ENCODE measurements at places on chromosomes 3 and 15.
A peak's percentile ranks its signal among the peaks of the same experiment; 100 is the strongest.

DNA sequence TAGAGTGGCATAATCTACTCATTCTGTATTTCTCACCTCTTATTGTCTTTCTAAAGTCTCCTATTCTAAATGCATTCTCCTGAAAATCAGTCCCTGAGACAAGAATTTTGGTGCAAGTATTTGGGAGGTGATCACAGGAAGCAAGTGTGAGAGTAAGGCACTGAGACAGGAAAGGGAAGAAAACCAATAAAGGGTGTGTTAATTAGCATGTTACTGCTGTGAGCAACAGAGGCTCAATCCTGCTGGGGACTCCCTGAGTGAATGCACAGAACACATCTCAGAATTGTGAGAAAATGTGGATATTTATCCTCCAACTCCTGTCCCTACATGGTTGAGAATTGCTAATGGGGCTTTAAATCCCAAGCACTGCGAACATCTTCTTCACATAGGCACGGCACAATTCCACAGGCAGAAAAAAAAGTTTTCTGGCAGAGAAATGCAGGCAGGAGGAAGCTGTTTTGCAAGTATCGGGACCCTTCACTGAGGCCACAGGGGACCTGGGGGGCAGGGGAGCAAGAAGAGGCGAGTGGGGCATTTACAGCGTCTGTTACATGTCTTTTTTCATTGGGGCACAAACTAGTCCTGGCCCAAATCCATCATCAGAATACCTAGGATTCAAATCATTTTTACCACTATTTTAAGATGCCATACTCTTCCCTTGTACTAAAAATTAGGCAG, 27.2 kb upstream of the STT3B start:
- no peak for DNase-seq

DNA sequence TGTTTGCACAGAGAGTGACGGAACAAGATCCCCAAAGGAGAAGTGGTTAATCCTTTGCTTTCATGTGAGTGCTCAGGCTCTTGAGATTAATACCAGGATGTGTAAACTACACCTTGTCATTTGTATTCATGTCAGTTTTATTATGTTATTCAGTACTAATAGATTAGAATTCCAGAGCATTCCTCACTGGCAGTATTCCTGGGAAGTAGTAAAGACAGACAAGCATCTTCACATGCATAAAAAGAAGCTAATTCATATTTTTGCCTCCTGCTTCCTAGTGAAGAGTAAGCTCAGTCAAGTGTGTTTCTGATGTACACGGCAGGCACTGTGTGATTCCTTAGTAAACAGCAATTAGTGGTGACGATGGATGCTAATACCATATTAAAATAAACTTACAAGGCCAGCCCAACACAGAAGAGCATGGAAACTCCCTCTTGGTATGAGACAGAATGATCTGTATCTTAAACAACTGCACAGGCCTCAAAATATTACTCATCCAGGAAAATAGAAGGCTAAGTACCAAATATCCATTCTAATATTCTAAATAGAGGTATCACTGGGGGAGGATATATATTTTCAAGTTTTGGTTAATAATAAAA, 336.8 kb upstream of the MCTP2 start:
- DNase-seq = no peak

- no peak for DNase-seq
Observed at GRCh38 chr3:187838016-187838540, 92.8 kb upstream of the BCL6 start.

DNA sequence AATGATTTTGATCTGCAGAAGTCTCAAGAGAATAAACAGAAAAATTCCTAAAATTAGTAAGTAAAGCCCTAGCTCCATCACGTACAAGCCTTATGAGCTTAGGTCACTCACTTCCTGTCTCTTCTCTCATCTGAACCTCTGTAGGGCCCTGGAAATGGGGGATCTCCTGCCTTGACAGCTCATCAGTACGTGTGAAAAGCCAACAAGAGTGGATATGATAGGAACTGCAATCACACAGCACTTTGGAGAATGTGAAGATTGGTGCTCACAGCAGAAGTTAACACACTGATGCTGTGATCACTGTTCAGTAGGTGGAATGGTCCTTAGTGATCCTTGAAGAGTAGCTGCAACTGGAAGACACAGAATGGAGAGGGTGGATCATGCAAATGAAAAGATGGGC, 27.8 kb upstream of the ALDH1L1 start:
- no peak for DNase-seq

- no peak for DNase-seq
Observed at GRCh38 chr3:50620420-50620819, 3.5 kb downstream of the MAPKAPK3 start.

DNA sequence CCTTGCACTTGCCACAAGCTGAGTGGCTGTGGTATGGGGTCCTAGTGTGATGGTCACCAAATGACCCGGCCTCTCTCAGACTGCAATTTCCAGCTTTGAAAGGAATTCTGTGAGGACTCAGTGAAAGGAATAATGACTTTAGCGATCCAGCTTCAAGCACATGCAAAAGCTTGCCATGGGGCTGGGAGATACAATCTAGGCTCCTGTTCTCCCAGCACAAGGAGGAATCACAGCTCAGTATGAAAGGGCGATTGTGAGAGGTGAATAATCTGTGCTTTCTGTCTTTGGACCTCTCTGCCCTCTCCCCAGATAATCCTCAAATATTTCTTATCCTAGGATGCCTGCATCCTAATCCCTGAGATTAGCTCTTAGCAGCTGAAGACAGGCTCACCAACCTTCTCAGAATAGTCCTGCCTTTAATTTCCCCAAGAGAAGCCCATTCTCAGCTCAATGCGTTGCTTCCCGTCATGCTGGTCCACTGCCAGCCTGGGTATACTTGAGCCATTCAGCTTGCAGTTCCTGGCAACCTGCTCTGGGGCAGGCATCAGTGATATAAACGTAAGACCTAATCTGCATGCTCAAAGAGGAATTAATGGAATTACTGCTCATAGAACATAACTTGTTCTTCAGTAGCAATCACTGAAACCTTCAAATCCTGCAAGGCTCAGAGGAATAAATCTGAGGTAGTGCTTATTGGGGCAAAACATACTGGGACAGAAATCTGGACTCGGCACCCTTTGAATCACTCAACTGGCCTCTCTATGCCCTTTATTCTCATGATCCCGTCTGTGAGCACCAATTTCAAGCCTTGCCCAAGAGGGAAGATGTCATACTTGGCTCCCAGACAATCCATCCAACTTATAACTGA, 15.1 kb downstream of the TLNRD1 start:
- no peak for DNase-seq

DNA sequence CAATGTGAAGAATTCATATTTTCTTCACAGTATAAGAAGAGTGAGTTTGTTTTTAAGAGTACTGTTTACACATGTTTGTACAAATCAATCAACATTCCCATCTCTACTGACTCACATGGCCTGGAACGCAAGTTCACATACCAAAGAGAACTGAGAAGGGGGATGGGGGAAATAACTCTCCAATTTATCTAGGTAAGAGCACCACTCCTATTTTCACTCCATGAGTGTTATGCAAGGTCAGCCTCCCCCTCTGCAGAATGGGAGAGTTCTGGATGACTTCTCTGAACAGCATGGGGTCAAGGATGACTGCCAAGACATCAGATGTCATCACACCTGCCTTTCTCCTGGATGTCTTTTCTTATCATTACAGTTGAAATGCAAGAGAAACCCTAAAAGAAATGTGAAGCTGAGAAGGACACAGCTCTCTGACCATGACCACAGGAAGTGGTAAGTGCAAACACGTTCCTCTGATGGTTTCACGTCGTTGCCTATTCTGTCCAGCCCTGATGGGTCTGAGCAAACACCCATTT, 95.2 kb downstream of the SEMA6D start:
- DNase-seq = no peak

GRCh38 chr3:3998140-3998922, 199.1 kb downstream of the LRRN1 start:
- peak; percentile 43 for DNase-seq

DNA sequence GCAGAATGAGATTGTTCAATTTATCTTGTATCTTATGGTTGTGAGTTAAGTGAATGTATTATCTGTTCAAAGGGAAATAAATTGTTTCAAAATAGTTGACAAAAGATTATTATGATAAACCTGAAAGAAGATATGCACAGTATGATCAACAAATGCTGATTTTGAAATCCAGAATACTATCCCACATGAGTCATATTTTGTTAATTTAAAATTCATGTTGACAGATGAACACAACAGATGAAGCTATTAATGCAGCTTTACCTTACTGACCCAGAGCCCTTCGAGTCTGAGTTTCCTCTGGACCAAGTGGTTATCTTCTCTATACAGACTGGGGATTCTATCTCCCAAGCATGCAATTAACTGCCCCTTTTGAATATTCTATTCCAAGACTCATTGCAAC, 482.8 kb downstream of the FGF12 start:
- DNase-seq = no peak

GRCh38 chr3:5317557-5317956, 130.1 kb downstream of the EDEM1 start:
- no peak for DNase-seq

GRCh38 chr15:27685644-27686043, 413.5 kb downstream of the OCA2 start:
- no peak for DNase-seq

DNA sequence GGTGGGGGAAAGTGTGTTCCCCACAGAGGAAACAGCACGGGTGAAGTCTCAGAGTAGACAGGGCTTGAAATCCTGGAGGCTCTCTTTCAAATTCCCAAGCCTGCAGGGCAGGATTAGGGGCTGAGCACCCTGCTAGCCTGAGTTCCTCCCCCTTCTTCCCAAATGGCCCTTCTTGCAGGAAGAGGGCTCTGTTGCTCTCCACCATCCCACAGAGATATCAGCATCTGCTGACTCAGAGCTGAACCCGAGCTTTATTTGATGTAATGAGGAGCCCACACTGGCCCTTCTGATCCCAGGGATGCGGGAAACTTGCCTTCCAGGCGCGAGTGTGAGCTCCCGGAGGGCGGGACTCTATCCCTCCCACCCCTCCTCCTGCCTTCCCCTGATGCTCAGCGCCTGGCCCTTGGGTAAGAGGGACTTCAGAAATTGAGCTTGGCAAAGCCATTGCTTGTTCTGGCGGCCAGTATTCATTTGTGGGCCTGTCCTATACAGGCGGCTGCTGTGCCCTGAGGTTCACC, 1.4 kb upstream of the STRA6 start:
- no peak for DNase-seq

DNA sequence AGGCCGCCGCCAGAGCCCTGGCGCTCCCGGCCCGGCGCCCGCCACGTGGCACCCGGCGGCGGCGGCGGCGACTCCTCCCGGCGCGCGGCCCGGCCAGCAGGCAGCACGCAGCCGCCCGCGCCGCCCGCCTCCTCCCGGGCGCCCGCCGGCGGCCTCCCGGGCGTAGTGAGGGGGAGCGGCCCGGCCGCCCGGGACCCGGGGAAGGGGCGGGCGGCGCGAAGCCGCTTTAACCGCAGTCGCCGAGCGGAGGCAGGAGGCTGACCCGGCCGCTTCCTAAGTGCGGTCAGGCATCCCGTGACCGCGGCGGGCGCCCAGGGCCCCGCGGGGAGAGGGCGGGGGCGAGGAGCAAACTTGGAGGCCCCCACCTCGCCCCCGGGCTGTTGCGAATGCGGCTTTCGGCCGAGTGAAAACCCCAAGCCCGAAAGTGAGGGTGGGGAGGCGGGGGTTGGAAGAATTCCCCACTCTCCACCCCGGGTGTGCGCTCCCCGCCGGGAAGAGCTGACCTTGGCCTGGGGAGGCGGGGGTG, 1.7 kb upstream of the HES1 start:
- DNase-seq = peak; percentile 41

DNA sequence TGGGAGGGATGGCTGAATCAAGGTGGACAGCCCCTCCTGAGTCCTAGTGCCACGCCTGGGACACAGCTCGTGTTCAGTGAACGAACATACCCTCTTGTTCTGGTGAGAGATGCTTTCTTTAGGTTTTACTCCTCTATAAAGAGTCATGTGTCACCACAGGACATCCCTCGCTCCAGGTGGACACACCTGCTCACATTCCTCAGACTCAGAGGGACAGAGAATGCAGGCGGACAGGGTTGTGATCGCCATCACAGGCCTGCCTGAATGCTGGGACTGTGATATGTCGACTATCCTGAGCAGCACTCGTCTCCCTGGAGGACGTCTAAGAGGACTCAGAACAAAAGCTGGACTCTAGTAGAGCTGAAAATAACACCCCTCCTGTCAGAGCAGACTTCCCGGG, 96.4 kb upstream of the SNRPA1 start:
- DNase-seq = no peak

- DNase-seq = no peak
Observed at GRCh38 chr3:12741209-12741608, 17.9 kb downstream of the TMEM40 start.

DNA sequence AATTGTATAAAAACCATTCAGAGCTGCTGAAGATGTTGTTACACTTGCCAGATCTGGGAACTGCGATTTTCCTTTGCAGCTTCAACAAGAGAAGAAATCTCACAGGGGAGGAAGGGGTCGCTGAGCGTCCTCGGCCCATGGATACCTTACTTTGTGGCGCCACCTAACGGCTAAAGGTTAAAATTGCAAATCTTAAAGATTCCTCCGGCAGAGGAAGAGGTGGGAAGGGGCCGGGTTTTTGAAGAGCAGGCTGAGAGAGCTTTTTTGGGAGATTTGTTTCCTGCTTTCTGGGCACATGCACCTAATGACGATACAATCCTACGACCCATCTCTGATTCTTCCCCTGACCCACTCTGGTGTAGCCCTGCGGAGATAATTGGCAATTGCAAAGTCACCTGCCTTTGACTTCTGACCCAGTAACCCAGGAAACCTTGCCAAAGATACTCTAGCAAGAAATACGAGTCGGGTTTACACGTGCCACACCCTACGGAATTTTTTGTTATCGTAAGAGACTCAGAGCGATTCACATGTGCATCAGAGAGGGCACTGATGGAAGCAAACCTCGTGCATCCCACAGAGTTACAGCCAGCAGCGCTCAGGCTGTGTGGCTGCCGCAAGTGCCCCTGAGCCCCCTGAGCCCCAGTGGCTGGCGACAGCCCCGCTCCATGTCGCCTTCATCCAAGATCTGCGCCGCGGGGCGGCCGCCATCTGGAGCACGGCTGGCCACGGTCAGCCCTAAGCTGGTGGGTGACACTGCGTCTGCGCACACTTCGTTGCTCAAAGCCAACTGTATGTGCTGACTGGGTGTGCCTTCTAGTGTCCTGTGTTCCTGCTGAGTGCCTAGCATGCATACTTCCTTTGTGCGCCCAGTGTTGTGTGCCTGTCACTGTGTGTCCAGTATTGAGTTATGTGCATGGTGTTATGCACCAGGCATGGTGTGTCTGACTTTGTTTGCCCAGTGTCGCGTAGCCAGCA, 55.2 kb upstream of the CHRNA7 start:
- peak; percentile 11 for DNase-seq

DNA sequence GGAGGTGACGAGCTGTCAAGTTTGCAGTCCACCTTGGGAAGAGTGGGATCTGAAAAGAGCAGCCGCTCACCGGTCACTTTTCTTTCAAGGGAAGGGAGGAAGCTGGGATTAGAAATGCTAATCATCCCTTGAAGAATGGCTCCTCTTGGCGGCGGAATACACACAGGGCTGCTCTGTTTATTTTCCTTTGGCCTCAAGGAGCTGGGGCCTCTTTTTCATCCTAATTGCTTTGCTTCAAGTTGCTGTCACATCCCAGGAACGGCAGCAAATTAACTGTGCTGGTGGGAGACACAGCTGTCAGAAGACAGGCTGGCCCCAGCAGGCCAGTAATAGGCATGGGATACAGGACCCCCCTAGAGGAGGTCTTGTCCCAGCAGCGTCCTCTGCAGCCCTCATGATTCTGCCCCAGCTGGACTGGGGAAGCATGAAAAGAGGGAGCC, 6.7 kb downstream of the KBTBD13 start:
- DNase-seq = no peak

Data from NCI-H1930 (cell line).